NCI-H1092 (cell line): ENCODE measurements at places on chromosomes 16 and 17.

GRCh38 chr16:88345031-88345720, 37.6 kb upstream of the ZNF469 start:
- DNase-seq, result no peak

DNA sequence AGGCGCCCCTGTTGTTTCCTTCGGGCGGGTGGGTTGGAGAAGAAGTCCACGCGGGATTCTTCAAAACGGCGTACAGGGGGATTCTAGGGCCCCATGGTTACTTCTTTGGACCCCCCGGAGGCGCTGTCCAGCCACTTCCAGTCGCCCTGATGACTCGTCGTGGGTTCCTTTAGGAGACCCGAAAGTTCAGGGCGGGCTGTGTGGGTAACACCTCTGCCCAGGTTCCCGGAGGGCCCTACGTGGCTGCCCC, 716 bp upstream of the HIC1 start:
- no peak for DNase-seq

DNA sequence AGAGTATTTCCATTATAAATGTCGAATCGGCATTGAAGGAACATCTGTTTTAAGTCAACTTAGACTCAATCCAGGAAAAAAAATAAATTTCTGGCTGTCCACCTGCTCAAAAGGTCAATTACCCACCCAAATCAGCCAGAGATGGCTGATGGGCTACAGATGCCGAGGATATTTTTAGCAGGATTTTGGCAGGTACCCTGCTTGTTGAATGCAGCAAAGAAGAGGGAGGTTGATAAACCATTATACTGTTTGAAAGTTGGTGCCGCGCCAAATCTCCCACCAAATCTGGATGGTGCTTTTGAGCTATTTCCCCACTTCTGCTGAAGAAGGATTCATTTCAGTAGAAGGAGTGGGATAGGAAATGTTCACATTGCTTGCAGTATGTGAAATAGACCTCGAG, 537.7 kb downstream of the MAF start:
- peak; percentile 37 for DNase-seq

- DNase-seq, result no peak
Observed at GRCh38 chr16:9092978-9093344, 1.5 kb downstream of the HAPSTR1 start.

DNA sequence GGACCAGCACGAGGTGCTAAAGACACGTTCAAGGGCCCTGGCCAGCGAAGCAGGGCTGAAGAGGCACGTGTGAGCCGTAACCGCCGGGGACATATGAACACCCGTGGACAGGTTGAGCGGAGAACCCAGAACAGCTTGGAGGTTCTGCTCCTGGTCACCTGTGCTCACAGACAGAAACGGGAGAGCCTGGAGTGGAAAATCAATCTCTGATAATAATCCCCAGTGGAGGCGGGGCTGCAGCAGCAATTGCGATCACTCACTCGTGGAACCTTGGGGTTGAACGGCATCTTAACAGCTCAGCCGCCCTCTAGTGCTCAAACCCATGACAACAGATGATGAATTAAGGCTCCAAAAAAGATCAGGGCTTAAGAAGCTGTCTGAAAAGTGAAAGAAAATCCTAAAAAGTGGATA, 25.6 kb downstream of the WIPI1 start:
- DNase-seq, result no peak
